CD4-positive, alpha-beta T cell treated with Interleukin-1 beta for 1 hour (primary cell): ENCODE measurements at places on chromosomes 5 and 9.

GRCh38 chr5:14195588-14195987 is 52.4 kb downstream of the TRIO start:
- DNase-seq = no peak

- peak; percentile 80 for DNase-seq
Measured at GRCh38 chr5:177362610-177363507, 5.1 kb downstream of the RGS14 start.

- DNase-seq = no peak
Measured at GRCh38 chr9:135851748-135852147, 55.6 kb downstream of the CAMSAP1 start.

DNA sequence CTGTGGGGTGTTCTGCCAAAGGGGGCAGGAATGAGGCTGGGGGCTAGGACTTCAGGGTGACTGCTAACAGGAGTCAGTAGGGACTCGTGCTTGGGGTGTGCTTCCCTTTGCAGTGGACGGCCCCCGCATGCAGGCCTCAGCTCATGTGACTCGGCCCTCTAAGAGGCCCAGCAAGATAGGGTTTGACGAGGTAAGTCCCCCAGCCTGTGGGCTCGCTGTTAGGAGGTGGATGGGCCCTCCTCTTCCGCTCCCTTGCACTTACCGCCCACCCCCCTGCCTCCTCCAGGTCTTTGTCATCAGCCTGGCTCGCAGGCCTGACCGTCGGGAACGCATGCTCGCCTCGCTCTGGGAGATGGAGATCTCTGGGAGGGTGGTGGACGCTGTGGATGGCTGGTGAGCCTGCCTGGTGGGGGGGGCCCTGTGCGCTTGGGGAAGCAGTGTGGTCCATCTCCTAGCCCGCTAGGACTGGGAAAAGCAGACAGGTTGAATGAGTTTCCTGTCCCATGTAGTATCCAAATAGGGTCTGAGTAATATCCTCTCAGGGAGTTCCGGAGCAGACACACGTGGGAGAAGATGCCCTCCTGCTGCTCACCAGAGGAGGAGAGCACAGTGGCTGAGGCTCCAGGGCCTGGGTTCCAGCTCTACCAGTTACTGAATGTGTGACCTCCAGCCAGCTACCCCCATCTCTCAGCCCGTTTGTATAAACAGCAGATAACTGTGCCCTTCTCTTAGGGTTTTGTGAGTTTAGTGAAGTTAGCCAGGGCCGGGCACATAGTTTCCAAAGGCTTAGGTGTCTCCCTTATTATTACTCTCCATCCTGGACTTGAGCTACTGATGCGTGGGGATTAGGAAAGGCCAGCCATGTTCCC is 8.2 kb downstream of the CERCAM start:
- DNase-seq = no peak

GRCh38 chr9:71403106-71403505 is 281.7 kb upstream of the TRPM3 start:
- DNase-seq = no peak

GRCh38 chr9:76333388-76333787 is 60.8 kb downstream of the RFK start:
- DNase-seq = no peak

GRCh38 chr9:138046641-138047301 is 169.2 kb downstream of the CACNA1B start:
- no peak for DNase-seq

DNA sequence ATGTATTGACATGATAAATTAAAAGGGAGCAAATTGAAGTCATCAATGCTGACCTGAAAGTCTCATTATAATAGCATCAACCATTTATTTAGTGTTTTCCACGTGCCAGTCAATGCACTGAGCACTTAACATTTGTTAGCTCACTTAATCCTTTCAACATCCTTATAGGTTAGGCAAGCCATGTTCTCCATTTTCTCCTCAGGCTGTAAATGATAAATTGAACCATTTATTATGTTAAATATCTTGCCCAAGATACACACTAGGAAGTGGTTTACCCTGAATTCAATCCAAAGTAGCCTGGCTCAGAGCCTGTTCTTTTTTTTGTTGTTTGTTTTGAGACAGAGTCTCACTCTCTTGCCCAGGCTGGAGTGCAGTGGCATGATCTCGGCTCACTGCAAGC is 25.0 kb upstream of the SNX2 start:
- DNase-seq = no peak

DNA sequence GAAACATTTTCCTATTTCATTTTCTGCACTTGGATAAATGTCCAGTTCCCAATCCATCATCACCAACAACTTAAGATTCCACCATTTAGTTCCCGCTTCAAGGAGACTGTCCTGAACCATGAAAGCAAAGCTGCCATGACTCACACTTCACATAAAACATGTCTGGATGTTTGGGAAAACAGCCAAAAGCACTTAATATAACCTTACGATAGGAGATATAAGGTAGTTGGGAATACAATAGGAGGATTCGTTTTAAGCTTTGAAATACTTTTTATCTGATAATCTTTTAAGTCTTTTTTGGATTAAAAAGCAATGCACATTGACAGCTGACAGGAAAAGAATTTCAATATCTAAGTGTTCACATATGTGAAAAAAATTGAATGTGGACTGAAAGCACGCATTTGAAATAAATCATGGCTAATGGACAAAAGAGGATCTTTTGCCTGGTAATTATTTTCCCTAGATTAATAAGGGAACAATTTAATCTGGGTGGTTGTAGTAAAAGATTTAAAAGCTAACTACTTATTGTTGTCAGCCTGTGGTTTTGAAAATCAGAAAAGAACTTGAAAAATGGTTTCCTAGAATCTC is 17.3 kb upstream of the TGFBI start:
- DNase-seq = no peak

DNA sequence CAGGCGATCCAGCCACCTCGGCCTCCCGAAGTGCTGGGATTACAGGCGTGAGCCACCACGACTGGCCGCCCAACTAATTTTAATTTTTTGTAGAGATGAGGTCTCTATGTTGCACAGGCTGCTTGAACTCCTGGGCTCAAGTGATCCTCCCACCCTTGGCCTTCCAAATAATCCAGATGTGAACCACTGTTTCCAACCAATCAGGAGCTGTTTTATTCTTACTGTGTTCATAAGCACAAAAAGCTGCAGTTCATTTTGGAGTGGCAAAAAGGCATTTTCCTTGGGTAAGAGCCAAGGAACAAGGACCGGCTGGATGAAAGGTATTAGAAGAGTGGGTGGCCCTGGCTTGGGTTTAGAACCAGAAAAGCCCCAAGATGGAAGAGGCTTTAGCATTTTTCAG is 5.2 kb upstream of the SLC27A4 start:
- DNase-seq = no peak

GRCh38 chr5:122073018-122073417 is 5.0 kb downstream of the LOX start:
- DNase-seq = no peak

GRCh38 chr5:125331987-125332598 is 585.7 kb upstream of the ZNF608 start:
- DNase-seq = no peak

GRCh38 chr9:109421026-109421970 is 76.8 kb downstream of the PTPN3 start:
- no peak for DNase-seq

DNA sequence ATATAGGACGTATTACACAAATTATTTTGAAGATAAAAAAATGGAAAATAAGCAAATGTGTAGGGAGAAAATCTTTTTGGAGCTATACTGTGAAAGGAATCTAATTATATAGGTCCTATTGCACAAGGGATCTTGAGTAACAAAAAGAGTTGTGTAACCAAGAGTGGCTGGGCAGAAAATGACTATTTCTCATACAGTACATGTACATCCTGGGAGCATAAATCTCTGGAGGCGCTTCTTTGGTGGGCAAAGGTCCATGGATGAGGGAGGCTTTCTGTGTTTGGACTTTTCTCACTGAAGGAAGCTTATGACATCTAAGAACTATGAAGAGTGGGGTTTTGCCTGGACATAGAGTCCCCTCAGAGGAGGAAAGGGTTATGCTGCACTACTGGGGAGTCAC is 29.8 kb downstream of the ANKS6 start:
- no peak for DNase-seq

DNA sequence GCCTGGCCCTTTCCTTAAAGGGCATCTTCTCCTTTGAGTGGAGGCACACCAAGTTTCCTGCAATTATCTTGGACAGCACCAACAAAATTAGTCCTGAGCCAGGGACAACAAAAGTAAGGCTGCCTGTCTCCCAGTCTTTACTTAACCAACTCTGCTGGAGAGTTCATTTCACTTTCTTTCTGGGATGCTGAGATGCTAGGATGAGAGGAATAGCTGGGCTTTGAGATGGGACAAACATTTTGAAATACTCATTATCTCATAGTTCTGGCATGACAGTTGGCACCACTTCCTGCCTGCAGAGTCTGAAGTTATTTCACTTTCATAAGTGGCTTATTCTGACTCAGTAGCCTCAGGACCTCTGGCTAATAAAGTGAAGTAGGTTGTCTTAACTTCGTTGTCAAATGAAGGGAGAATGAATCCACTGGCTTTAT is 157.0 kb downstream of the C9orf152 start:
- peak; percentile 20 for DNase-seq

- no peak for DNase-seq
Measured at GRCh38 chr9:3371842-3372241, 154.0 kb downstream of the RFX3 start.

- DNase-seq = no peak
Measured at GRCh38 chr9:135224286-135224877, 136.9 kb downstream of the OLFM1 start.

GRCh38 chr5:44275329-44275728 is 113.9 kb downstream of the FGF10 start:
- DNase-seq = no peak

DNA sequence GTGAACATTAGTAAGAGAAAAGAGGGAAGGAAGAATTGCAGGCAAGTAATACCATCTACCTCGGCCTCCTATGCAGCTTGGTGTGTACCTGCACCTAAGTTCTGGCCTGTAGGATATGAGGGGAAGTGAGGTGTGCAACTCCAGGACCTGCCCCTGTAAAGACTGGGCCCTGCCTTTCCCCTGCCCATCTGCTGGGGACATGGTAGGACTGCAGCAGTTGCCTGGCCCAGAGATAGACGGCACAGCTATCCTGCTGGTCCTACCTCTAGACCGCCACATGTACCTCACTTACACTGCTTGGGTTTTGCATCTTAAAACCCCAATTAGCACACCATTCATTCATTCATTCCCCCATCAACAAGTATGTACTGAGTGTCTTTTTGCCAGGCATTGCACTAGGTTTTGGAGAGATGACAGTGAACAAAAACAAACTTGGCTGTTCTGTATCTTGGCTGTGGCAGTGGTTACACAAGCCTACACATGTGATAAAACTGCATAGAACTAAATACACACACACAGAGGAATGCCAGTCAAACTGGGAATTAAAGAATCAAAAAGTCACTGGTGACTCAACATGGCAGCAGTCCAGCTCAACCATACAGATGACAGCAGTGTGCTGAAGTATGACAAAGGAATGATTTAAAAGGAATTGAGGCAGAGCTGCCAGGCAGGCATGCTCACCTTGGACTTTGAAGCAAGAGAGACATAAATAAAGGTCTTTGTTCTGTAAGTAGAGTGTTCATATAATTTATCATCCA is 23.3 kb upstream of the MGAT1 start:
- no peak for DNase-seq

DNA sequence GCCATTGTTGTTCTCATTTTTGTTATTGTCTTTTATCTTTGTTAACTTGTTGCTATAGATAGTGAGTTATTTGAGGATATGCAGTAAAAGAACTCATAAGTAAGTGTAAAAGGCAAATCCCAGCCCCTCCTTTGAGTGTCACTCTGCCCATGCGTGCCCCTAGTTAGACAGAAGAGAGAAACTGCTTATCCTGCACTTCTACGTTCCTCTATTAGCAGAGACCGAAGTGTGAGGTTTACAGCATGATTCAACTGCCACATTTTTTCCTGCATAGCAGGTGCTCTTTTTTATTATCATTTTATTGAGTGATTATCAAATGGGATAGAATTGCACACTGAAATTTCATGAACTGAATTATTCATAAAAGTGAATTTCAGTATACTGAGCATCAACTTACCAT is 12.0 kb upstream of the DNAH5 start:
- no peak for DNase-seq

GRCh38 chr5:123119334-123119986 is 30.4 kb downstream of the PRDM6 start:
- no peak for DNase-seq
